ENCODE measurements at places on chromosomes 3 and 15. TPM values are rescaled to one million over a fixed set of nuclear protein-coding genes. Genes with fewer than 3 reads are reported as not detected.

GRCh38 chr15:22891426-22892210 lies 53.2 kb downstream of the NIPA2 start:
- DNase-seq: no peak

DNA sequence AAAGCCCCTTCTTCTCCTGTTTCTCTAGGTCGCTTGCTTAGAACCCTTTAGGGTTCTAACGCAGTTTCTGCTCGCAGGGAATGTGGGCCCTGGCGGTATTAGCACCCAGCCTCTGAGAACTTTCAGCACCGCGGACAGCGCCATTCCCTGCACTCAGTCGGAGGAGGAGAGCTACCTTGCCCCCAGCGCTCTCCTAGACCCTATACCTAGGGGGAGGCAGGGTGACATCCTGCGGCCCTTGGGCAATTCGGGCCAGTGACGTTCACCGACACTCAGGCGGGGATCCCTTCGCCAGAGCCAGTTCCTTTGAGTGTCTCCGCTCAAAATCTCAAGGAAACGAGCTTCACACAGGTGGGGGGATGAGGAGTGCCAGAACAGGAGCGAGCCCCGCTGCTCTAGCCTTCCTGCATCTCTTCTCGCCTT lies 1.3 kb downstream of the SLC7A14 start:
- DNase-seq: peak; percentile 56

- peak; percentile 28 for DNase-seq
Measured at GRCh38 chr15:49225572-49226281, 55.7 kb downstream of the GALK2 start.

DNA sequence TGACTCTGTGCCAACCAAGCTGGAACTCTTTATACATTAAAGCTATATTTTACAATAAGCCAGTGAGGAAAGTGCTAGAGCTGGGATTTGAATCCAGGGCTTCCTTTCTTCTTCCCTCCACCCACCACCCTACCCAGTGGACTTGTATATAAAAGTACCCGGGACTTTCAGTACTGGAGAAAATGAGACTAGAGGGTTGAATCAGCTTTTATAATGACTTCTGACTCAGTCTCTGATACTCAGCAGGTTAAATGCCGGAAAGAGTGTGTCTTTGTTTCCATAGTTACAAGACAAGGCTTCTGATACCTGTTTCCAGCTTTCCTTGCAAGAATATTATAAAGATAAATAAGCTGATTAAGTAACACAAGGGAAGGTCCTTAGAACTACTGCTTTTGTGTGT lies 80.9 kb downstream of the FRMD4B start:
- DNase-seq: peak; percentile 53

The TLR9 gene
- not detected for total RNA-seq

The PIERCE2 gene
- total RNA-seq: 2.3 TPM

Data from endothelial cell of umbilical vein (primary cell).